ENCODE measurements at places on chromosomes 3 and 15. TPM values are rescaled to one million over a fixed set of nuclear protein-coding genes. Genes with fewer than 3 reads are reported as not detected.

DNA sequence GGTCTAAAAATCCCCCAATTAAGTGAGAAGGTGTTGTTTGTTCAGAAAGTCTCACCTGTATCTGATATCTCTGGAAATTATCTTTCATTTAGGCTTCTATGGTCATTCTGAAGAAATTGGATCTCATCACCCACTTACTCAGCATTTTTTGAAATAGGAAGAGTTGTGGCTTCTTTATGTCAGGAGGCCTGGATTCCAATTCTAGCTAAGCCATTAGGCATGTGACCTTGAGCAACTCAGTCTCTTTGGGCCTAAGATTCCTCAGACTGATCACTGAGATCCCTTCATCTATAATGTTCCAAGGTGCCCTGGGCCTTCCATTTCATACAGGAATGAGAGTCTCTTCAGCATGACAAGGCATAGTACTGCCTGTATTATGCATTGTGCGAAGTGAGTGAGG, 70.3 kb downstream of the ARHGEF26 start:
- no peak for DNase-seq

DNA sequence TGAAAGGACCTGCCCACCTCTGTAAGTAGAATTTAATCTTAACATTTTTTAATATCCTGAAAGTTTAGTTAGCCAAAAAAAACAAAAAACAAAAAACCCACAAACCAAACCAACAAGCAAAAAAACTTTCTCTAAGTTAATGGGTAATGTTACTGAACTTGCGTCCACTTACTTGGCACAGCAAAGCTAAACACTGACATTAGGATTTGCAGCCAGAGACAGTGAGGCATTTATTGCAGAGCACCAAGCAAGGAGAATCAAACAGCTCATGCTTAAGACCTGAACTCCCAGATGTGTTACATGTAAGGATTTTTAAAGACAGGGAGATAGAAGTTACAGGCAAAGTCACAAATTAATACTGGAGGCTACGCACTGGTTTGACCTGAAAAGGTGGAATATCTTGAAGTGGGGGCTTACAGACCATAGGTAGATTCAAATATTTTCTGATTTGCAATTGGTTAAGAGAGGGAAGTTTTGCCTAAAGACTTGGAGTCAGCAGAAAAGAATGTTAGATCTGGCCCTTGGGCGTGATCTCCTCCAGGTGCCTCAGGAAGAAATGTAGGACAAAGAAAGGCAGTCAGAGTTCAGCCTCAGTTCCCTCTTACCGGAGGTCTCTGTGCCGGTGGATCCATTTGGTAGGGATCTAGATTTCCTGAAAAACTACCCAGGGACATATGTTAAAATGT, 205.0 kb downstream of the ADAMTSL3 start:
- no peak for DNase-seq

The UPK1B gene
- total RNA-seq, result not detected

The TSEN2 gene
- 30.5 TPM for total RNA-seq

DNA sequence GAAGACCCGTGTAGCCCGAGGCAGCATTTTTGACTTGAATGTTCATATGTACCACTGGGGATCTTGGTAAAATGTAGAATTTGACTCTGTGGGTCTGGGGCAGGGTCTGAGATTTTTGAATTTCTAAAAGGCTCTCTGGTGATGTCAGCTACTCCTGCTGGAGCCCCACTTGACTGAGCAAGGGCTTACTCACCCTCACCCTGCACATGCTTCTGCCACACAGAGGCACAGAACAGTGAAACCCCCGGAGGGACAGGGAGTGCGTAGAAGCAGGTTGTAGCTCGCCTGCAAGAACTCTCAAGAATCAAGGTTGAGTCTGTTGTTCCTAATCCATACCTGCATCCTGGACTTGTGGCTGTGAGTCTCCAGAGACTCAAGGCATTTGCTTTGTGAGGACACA, 41.1 kb downstream of the SLCO3A1 start:
- no peak for DNase-seq

- DNase-seq, result no peak
Measured at GRCh38 chr3:174010907-174011306, 613.4 kb downstream of the NLGN1 start.

GRCh38 chr3:128176276-128176833, 23.1 kb downstream of the EEFSEC start:
- no peak for DNase-seq

The NME9 gene
- not detected for total RNA-seq

The SST gene
- not detected for total RNA-seq

- DNase-seq, result no peak
Measured at GRCh38 chr15:42367041-42367440, 7.7 kb downstream of the CAPN3 start.

GRCh38 chr3:64945171-64945729, 257.4 kb upstream of the ADAMTS9 start:
- no peak for DNase-seq

GRCh38 chr3:48739955-48740823, 23.2 kb upstream of the IP6K2 start:
- DNase-seq, result peak; percentile 86

The RPUSD2 gene
- 19.3 TPM for total RNA-seq

DNA sequence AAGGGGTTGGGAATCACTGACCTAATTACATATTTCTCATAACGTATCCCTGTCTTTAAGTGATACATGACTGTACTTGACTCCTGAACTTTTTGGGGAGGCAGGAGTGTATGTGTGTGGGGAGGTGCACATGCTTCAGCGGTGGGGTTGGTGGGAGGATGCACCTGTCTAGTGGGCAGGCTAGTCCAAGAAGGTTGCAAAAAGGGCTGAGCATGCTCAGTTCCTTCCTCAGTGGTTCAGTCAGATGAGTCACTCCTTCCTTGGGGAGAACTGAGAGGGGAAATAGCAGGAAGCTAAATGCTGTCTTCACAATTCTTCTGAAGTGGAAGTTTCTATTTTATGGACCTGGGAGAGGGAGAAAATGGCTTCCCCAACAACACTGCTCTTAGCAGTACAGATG, 24.6 kb upstream of the AP4E1 start:
- peak; percentile 81 for DNase-seq

The ITIH4 gene
- total RNA-seq, result 3.6 TPM

DNA sequence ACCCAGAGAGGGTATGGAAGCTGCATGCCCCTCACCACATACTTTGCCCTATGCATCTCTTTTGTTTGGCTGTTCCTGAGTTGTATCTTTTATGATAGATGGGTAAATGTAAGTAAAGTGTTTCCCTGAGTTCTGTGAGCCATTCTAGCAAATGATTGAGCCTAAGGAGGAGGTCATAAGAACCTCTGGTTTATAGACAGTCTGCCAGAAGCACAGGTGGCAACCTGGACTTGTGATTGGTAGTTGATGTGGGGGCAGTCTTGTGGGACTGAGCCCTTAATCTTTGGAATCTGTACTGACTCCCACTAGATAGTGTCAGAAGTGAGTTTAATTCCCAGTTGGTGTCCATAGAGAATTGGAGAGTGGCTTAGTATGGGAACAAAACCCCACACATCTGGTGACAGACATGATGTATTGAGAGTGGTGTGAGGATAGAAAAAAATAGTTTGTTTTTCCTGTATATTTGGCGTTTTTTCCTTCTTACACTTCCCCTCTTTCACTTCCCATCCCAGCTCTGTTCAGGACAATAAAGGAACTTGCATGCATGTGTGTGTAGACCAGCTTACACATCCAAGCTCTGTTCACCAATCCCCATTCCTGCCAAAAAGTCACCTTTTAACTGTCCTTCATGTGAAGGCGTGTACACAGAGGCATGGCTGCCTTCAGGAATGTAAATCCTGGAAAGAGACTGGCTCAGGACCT, 38.1 kb upstream of the SPPL2A start:
- no peak for DNase-seq

The ARHGEF3 gene
- total RNA-seq, result 54.4 TPM

The MELTF gene
- total RNA-seq, result 8.8 TPM

The CHRNA5 gene
- total RNA-seq, result 8.9 TPM

The MRPS11 gene
- total RNA-seq, result 72.6 TPM

DNA sequence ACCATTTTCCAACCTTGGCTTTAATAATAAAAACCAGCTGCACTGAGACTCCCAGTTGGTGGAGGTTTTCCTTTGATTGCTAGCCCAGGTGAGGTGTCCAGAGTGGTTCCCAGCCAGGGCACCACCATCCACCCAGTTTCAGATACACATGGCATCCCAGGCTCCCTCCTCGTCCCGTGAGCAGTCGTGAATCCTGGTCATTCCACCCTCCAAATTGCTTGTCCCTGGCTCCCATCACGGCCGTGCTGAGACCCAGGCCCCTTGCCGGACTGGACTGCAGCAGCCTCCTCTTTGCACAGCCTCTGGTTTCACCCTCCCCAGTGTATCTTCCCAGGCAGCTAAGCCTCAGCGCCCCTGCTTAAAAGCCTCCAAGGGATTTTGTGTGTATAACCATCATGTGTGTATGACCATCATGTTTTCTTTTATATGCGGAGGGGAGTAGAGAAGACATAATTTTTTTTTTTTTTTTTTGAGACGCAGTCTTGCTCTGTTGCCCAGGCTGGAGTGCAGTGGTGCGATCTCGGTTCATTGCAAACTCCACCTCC, 106.3 kb downstream of the ETFA start:
- no peak for DNase-seq

- DNase-seq, result no peak
Measured at GRCh38 chr15:74301583-74302361, 65.6 kb downstream of the CCDC33 start.

The UBAP1L gene
- 6.3 TPM for total RNA-seq

The MESP1 gene
- 5.6 TPM for total RNA-seq

The CD200 gene
- total RNA-seq, result 144 TPM

The STAB1 gene
- total RNA-seq, result 0.07 TPM

The COL6A5 gene
- total RNA-seq, result not detected

GRCh38 chr3:60798456-60798855, 452.8 kb downstream of the FHIT start:
- DNase-seq, result no peak
